ENCODE measurements at places on chromosomes 3 and 15.

DNA sequence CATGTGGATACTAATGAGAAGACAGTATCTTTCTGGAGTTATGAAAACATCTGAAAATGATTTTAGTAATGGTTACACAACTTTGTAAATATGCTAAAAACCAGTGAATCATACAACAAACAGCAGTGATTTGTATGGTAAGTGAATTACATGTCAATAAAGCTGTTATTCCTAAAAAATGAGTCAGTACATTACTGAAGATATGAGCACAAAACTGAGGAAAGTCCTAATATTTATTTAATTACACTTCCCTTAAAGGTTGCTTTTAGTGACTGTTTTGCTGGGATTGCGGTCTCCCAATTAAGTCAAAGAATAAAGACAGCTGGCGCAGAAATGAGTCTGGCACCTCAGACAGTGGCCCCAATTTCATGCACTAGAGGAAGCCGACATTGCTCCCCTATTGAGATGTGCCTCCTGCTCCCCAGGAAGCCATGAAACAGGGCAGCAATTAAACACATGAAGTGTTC lies 50.9 kb upstream of the FSIP1 start:
- DNase-seq, result no peak

DNA sequence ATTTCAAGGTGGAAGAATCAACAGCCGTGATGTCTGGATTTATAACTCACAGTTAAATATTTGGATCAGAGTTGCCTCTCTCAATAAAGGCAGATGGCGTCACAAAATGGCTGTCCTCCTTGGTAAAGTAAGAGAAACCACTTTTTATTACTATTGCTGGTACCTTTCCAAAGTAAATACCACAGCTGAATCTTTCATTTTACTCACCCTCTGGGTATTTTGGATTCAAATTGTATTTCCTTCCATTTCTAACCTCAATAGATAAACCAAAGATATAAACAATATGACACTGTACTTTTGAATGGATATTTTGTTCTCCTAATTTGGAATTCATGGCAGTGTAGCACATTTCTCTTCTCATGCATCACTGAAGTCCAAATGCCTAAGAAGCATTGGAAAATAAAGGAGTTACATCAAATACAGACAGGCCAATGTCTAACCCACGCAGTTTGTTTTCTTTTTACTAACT lies 29.5 kb downstream of the KLHL24 start:
- DNase-seq, result no peak

GRCh38 chr3:170553788-170554757 lies 31.8 kb downstream of the SLC7A14 start:
- DNase-seq, result no peak

- no peak for DNase-seq
Observed at GRCh38 chr3:67524046-67524445, 130.4 kb downstream of the SUCLG2 start.

DNA sequence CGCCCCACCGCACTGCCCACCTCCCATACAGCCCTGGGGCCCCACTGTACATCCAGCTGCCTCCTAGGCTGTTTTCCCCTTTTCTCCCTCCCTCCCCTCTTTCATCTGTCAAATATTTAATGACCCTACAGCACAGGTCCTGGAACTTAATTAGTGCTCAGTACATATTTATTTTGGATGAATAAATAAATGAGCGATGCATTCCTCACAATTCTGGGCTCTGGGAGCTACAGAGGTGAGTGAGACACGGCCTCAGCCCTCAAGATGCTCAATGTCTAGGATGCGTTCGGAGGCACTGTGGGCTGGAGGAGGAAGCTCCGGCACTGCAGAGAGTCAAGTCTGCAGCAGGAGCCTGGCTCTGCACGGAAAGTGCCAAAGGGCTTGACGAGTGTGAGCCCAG lies 175.0 kb downstream of the FAM43A start:
- DNase-seq, result no peak

DNA sequence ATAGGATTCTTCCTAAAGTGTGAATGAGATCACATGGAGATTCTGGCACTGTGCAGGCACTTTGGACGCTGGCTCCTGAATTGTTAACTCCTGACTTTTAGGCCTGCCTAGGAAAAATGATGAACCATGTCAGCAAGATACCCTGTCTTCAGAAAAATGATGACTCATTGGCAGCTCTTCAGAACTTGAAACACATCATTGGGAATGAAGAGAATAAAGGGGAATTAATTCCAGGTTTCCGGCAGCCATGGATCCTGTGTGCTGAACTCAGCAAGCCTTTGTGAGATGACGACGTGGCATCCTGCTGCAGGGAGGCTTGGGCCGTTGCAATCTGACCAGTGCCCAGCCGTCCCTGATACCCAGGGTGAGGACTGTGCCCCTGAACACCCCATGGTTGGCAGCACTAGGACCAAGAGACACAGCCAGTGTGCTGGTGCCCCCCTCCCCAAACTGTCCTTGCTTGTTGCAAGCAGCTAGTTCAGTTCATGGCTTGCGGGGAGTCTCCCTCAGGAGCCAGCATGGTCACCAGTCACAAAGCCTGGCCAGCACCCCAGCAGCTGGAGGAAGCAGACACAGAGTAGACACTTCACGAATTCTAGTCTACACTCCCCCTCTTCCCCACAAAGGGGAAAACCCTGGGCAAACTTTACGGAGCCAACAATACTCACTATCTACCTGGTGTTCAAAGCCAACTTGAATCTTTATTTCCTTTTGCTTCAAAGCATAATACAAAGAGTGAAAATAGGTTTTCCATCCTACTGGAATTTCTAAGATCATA lies 7.8 kb upstream of the LIPC start:
- DNase-seq, result no peak

- no peak for DNase-seq
Observed at GRCh38 chr3:194014756-194015155, 121.2 kb upstream of the HES1 start.

DNA sequence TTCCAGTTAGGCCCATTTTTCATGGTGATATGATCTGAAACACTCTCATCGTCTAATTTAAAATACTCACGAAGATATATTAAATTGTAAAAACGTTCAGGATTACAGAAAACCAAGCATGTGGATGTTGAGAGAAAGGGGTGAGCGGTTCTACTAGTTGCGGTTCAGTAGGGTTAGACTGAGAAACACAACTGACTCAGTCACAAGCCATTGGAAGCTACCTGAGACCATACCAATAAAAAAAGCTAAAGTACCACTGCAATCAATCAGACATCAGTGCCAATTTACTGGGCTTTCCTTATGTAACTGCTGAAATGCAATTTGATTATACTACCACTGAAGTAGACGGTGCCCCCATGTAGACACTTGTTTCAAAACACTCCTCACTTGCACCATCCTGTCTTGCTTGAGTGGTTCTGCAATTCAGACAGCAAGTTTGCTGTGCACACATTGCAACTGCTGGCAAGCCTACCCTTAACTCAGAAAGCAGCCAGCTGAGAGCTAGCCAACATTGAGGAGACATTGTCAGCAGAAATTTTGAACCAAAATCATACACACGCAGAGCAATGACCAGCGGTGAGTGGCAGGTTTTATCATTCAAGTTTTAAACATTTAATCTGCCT lies 368.7 kb upstream of the ARHGEF26 start:
- DNase-seq, result no peak

- DNase-seq, result no peak
Observed at GRCh38 chr3:115301364-115301860, 154.3 kb upstream of the ZBTB20 start.

DNA sequence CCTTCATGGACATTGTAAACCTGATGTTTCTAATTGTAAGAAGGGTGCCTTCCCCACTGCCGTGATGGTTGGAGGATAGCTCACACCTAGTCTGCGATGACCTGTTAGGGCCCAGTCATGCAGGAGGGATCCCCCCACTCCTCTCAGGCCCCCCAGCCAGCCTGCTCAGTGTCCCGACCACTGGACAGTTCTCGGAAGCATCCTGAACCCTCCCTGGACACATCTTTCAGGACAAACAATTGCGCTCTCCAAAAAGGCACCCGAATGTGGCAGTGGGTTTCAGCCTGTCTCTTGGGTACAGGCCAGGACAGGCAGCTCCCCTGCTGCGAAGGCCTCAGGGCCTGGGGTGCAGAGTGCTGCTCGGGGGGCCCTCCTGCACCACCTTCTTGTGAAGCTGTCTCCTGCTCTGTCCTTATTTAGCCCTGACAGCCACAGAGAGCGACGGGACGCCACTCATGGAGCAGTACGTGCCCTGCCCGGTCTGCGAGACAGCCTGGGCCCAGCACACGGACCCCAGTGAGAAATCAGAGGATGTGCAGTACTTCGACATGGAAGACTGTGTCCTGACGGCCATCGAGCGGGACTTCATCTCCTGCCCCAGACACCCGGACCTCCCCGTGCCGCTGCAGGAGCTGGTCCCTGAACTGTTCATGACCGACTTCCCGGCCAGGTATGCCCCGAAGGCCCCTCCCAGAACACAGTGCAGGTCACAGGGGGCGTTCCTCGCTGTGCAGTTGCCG lies 132.3 kb downstream of the LRRK1 start:
- no peak for DNase-seq

DNA sequence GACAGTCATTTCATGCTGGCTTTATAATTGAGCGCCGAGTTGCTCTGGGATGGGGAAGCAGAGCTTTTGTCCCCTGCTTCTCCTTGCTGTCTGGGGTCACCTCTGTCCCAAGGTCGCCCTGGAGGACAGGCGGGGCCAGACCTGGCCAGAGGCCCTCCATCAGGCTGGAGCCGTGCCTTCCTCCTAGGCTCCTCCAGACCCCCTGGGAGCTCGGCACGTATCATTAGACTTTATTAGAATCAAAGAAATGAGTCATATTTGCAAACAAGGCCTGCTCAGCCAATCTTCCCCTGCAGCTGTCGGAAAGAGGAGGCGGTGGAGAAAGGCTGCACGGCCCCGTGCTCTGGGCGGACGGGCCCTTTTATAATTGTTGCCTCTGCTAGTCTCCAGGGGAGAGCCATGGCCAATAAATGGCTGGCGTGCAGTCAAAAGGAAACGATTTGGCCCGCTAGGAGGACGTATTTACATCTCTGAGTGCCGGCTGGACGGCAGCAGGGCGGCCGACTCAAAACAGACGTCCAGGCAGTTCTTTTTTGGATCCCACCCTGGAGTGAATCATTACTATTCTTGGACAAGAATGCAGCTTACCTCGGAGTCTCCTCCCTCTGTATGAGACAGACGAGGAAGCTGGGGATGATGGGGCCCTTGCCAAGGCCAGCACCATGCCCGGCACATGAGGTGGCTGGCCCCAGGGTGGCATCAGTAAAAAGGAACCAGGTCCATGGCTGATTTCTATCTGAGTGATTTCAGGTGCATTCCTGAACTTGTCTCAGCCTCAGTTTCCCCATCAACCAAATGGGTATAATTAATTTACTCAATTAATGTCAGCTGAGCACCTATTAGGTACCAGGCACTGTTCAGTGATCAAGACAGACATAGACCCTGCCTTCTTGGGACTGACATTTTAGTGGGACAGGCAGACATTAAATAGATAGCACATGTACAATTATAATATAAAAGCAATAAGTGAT lies 50.6 kb downstream of the SLC6A6 start:
- DNase-seq, result no peak
